NCI-H1436 treated with DMSO at 0.1 percent for 48 hours (cell line): ENCODE measurements at places on chromosomes 1 and 21.

DNA sequence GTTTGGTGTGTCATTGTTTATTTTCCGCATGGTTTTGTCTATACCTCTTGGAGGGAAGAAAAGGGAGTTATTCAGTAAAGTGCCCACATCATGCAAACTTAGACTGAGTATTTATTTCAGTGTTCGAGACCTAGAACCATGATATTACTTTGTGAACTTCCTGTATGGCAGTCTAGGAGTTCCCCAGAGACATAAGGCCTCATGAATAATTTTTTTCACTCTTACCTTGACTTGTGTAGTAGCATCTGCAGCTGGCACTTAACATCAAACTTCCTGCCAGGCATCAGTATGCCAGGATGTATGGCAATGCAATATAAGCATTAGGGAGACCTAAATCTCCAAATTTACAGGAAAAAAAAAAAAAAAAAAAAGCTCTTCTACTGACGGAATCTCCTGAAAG lies 287.7 kb downstream of the NEGR1 start:
- no peak for DNase-seq

DNA sequence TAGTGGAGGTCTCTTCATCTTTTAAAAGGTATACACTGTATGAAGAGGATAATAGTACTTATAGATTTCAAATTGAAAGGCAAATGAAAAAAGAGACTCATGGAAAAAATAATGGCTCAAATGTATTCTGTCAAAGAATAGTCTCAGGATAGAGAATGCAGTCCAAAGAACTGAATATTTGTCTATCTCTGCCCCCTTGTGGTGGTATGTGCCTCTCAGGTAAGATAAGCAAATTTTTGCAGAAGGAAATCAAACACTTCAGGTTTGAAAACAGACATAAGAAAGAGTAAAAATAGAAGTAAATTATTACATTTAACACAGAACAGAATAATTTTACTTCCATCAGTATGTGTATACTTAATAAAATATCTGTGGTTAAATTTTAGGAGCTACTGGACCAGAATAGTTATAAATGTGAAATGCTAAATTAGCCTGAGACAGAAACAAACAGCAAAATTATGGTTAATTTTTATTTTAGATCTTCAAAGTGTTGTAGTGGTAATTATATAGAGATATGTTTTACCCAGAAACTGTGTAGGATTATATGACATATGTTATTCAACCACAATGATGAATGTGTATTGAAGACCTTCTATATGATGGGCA lies 164.4 kb upstream of the PALMD start:
- no peak for DNase-seq

DNA sequence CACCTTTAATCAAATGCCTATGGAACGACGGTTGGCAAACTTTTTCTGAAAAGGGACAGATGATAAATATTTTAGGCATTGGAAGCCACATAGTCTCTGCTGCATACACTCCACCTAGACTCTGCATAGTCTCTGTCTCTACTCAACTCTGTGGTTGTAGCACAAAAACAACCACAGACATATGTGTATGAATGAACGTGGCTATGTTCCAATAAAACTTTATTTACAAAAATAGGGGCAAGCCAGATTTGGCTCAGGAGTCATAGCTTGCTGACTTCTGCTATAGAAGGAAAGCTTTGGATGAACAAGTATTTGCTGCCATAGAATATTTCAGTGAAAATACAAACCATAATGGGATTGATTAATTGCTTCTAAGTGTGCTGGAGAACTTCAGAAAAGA lies 37.5 kb upstream of the ADORA3 start:
- DNase-seq, result no peak

GRCh38 chr1:223772771-223773160 lies 60.4 kb downstream of the CAPN2 start:
- no peak for DNase-seq

GRCh38 chr1:108201687-108202086 lies 1.5 kb upstream of the SLC25A24 start:
- DNase-seq, result no peak

- no peak for DNase-seq
Observed at GRCh38 chr1:209790286-209791193, 6.2 kb upstream of the C1orf74 start.

DNA sequence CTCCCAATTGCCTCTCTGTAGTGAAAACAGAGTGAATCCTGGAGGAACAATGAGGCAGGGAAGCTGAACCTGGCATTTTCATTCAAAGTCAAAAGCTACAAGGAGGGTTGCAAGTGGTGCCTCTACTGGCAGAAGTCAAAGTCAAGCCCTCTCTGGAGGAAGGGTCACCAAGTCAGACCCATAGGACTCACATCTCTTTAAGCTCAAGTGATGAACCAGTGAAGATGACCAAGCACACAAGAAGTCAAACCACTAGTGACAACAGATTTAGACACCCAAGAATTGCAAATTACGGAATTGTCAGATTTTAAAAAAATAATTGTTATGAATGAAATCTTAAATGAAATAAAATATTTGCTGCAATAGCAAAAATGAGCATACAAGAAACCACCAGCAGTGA lies 81.1 kb upstream of the ATP1B1 start:
- no peak for DNase-seq

- DNase-seq, result no peak
Observed at GRCh38 chr1:97017895-97018294, 296.3 kb downstream of the PTBP2 start.

GRCh38 chr1:94621395-94621794 lies 79.8 kb upstream of the F3 start:
- no peak for DNase-seq

DNA sequence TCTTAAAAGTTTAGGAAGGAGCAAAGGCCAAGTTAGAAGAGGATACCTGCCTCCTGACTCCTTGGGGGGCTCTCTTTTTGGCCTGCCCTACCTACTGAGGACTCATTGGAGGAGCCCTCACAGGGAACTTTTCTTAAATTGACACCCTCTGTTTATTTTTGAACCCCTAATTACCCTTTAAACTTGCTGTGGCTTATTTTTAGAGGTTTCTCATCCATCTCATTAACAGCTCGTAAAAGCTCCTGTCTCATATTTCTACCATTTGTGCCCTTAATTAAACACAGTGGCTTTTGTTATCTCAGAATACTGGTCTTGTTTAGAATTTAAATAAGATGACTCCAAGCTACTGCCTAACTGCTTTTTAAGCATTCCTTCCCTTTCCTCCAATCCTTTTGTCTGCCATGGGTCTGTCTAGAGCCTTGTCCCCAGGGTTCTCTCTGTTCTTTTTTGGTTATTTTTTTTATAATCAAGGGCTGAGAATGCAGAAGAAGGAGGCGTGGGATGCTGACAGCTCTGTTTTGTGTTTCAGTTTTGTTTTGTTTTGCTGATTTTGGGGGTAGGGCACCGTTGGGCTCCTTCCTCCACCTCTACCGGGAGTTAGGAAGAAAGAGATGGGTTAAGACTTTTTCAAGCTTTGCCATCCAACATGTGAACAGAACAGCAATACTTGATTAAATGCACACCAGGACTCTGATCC lies 78.0 kb downstream of the SYT6 start:
- DNase-seq, result no peak

DNA sequence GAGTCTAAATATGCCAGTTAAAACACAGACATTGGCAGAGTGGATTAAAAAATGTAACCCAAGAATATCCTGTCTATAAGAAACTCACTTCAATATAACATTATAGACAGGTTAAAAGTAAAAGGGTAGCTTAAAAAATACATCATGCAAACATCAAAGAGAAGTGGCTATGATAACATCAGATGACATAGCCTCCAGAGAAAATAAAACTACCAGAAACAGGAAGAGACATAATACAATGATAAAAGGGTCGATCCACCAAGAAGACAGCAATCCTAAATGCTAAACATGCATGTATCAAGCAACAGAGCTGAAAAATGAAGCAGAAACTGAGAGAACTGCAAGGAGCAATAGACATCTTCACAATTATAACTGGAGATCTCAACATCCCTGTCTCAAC lies 190.2 kb upstream of the NR5A2 start:
- DNase-seq, result no peak

GRCh38 chr1:28244549-28245251 lies 8.8 kb downstream of the ATP5IF1 start:
- DNase-seq, result no peak

DNA sequence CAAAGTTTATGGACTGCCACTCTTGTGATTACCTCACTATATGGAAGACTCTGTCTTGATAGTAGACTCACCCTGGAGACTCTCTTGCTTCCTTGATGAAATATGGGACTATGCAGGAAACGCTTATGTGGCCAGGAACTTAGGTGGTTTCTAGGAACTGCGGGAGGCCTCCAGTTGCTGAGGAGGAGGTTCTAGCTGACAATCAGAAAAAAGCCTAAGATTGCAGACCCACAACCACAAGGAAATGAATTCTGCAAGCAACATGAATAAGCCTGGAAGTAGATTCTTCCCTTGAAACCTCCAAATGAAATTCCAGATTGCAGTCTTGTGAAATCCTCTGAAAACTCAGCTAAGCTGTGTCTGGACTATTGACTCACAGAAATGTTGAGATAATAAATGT lies 88.9 kb upstream of the COL11A1 start:
- no peak for DNase-seq

DNA sequence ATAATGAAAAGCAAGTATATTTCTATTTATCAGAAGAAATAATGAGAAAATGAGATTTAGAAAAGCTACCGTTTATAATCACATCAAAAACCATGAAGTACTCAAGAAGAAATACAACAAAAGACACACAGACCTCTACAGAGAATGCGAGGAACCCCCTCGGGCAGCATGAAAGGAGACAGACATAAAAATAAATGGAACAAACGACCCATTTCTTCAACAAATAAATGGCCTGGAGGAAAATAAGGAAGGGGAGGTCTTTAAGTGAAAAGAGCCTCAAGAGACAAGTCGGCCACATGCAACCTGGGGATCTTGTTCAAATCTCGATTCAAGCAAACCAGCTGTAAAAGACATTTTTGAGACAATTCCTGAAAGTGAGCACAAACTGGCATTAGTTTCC lies 6.0 kb downstream of the CFAP74 start:
- DNase-seq, result no peak

GRCh38 chr1:43276673-43277072 lies 6.9 kb downstream of the TMEM125 start:
- no peak for DNase-seq

- no peak for DNase-seq
Observed at GRCh38 chr1:183277821-183278738, 92.0 kb downstream of the LAMC2 start.

GRCh38 chr1:32494196-32494595 lies 29.3 kb downstream of the ZBTB8B start:
- no peak for DNase-seq
